ENCODE measurements at places on chromosomes 2 and 18.

DNA sequence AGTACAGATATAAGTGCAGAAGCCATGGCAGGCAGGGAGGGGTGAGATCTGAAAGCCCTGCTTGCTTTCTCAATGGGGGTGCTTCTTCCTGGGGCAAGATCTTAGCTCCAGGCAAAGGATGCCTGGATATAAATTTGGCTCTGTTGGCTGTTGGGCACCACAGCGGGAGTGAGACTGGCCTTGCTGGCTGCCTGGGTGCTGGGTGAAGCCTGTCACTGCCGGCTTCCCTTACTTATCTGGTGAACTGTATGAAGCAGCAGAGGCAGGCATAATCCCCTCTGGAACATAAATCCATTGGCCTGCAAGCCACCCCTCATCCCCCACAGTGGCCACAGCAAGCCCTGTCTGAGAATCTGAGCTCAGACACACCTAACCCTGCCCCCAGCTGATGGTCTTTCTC, 27.4 kb upstream of the SP140L start:
- no peak for DNase-seq

DNA sequence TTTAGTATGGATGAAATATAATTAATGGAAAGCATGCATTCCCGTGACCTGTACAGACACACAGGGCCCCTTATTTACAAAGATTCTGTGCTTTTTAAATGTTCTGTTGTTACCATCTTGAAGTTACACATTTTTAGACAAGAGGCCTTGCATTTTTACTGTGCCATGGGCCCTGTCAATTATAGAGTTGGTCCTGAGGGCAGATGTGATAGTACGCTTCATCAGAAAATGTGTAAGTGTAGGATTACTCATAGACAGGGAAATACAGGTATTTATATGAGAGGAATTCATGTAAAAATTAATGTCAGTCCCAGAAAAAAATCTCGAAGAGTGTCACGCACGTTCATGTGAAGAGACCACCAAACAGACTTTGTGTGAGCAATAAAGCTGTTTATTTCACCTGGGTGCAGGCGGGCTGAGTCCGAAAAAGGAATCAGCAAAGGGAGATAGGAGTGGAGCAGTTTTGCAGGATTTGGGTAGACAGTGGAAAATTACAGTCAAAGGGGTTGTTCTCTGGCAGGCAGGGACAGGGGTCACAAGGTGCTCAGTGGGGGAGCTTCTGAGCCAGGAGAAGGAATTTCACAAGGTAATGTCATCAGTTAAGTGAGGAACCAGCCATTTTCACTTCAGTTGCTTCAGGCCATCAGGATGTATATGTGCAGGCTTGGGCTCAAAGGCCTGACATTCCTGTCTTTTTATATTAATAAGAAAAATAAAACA, 12.2 kb upstream of the ALPK2 start:
- no peak for DNase-seq

DNA sequence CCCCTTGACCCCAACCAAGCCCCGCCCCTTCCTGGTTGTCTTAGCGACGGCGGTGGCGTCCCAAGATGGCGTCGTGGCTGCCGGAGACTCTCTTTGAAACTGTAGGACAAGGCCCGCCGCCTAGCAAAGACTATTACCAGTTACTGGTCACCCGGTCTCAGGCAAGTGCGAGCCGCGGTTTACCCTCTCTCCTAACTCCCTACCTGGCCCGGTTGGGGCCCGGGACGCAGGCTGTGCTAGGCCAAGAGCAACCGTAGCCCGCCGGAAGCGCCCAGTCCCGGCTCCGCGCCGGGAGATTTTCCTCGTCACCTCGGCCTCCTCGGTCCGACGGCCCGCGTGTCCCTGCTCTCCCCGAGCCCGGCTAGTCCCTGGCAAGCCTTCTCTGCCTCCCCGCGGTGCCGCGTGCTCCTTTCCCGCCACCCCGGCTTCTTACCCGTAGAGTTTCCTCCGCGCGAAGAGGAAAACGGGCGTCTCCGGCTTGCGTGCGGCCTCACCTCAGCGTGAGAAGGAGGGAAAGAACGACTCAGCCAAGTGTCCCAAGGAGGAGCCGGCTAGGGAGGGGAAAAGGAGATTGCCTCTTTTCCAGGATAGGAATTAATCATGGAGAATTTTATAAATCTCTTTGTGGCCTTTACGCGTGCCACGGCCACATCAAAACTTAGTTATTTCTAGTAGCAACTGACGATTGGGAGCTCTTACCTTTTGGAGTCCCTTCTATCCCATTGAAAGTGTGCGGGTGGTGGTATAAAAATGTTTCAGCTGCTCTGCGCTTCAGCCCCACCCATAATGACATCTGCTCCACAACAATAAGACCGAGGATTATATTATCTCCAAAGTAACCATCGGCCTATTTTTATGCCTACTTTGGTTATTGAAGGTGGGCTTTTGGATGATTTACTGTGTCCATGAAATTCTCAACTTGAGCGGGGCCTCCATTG, at the start of gene FBXO36:
FBXO36 (plus strand) TSS at position 55 of the 938 bp plus-strand sequence; CDS start at position 66, 11 bp downstream.
- DNase-seq = peak; percentile 79

- no peak for DNase-seq
These were observed 162.3 kb downstream of the PHLPP1 start for GRCh38 chr18:62877411-62878221.

DNA sequence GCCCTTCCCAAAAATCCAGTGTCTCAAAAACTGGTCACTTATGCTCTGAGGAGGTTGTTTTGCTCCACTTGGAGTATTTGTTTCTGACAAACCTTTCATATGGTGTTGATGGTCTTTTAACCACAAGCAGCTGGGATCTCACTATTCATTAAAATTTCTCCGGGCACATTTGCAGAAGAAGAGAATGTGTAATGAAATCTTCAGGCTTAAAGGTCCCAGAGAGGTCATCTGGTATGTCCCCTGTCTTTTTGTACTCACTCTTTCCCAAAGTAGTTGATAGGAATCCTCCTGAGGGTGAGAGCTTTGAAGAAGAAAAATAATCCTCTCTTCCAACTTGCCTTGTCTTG, 430.8 kb downstream of the SETBP1 start:
- no peak for DNase-seq

GRCh38 chr18:3086871-3087270, 73.9 kb upstream of the LPIN2 start:
- DNase-seq = no peak

- DNase-seq = no peak
These were observed 40.7 kb downstream of the TTC39C start for GRCh38 chr18:24055009-24055804.

DNA sequence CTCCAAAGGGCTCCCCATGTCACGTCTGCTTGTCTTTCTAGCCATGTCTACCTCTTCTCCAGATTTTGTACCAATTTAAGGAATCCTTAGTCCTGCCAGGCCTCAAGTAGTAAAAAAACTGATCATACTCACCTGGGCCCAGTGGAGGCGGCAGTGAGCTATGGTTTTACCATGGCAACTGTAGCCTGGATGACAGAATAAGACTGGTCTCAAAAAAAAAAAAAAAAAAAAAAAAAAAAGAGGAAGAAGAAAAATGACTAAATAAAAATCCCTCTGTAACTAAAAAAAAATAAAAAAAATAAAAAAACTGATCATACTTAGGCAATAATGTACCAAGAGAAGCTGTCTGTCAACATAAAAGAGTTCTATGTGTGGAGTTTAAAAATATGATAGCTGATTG, 221.6 kb downstream of the NR4A2 start:
- DNase-seq = peak; percentile 1

DNA sequence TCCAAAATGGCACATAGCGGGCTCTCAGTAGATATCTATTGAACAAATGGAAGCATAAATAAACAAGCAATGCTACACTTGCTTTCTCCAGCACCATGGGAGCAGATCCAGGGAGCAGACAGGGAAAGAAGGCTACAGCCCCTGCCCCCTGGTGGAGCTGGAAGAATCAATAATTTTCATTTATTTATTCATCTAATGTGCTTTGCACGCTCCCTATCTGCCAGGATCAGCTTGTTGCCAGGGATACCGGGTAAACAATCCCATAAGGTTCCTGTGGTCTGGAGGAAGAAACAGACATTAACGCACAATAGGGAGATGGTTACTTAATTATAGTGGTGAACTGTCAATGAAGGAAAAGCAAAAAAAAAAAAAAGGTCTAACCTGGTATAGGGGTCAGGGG, 40.1 kb upstream of the CLASP1 start:
- DNase-seq = no peak

- DNase-seq = no peak
These were observed 35.2 kb downstream of the ZNF407 start for GRCh38 chr18:74632856-74633255.

- no peak for DNase-seq
These were observed 22.9 kb upstream of the NARS1 start for GRCh38 chr18:57644540-57644939.

DNA sequence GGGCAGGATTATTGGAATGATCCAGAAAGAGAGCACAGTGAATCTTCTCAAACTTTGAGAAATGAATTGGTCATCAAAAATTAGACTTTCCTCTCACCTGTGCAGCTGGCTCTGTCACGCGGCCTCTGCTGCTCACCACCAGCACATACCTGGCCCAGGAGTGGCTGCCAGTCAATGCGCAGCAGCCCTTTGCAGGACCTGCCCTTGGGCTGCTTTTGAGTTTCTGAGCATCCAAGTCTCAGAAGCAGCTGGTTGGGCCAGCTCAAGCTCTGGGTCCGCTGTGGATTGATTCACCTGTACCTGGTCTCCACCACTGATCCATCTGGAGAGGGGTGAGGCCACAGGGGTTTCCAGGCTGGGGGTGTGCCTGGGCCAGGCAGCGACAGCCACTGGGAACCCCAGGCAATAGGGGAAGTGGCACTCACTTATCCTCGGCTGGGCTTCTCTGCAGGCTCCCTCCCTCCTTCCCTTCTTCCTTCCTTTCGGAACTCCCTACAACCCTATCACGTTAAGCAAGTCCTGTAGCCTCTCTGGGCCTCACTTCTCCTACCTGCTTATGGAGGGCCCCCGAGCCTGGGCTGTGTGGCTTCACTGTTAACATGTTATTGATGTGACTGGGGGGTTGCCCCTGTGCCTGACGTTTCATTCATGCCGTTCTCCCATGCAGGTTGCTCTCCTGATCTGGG, 48.1 kb downstream of the SH3BP4 start:
- no peak for DNase-seq

DNA sequence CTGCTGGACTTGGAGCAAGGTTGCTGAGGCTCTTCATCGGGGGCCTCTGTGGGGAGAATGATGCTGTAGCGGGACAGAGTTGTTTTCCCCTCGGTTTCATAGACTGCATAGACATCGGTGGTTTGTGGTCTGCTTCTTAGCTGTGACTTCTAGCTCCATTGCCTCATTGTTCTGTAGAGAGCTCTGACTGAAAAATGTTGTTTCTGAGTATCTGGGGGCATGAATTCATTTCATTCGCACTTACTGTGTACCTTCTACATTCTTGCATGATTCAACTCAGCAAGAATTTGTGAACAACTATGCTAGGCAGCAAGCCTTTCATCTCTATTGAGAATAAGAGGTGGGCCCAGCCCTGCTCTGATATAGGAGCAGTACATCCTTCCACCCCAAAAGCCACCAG, 406.8 kb downstream of the NBAS start:
- no peak for DNase-seq

Measured in CD4-positive, alpha-beta T cell treated with Interferon gamma for 1 hour (primary cell).